Right cardiac atrium (tissue), 5 donors: ENCODE measurements at places on chromosomes 5 and 9. TPM values are rescaled to one million over a fixed set of nuclear protein-coding genes. Genes with fewer than 3 reads are reported as not detected.

FRMD3 gene
- total RNA-seq, result 68.1 TPM

MELK gene
- 1.1 TPM for total RNA-seq

ZNF658 gene
- 13.5 TPM for total RNA-seq

IER5L gene
- 8.7 TPM for total RNA-seq

FBXL7 gene
- 22.2 TPM for total RNA-seq

KIF20A gene
- total RNA-seq, result 0.71 TPM

NRG2 gene
- total RNA-seq, result 1.8 TPM

C5orf52 gene
- not detected for total RNA-seq

PDE6A gene
- 0.11 TPM for total RNA-seq

MAMDC4 gene
- 4.7 TPM for total RNA-seq

TSSK1B gene
- total RNA-seq, result not detected

FABP6 gene
- total RNA-seq, result not detected

GDA gene
- total RNA-seq, result not detected

FER gene
- total RNA-seq, result 19.7 TPM

BAAT gene
- total RNA-seq, result 0.08 TPM

FOXB2 gene
- total RNA-seq, result not detected

SPINK5 gene
- 0.82 TPM for total RNA-seq

IL13 gene
- not detected for total RNA-seq

POU4F3 gene
- total RNA-seq, result not detected

GRCh38 chr9:92961627-92962302 lies 14.4 kb downstream of the FGD3 start:
- no peak for DNase-seq

- DNase-seq, result no peak
These were observed 339.7 kb upstream of the IRX4 start for GRCh38 chr5:2222246-2222992.

GRCh38 chr5:2538169-2538568 lies 213.3 kb downstream of the IRX2 start:
- no peak for DNase-seq

GRCh38 chr5:107517185-107518033 lies 153.3 kb downstream of the EFNA5 start:
- DNase-seq, result no peak

- DNase-seq, result no peak
These were observed 155.2 kb downstream of the MEF2C start for GRCh38 chr5:88727705-88728313.

- DNase-seq, result no peak
These were observed 26.6 kb downstream of the SGTB start for GRCh38 chr5:65695162-65695755.

DNA sequence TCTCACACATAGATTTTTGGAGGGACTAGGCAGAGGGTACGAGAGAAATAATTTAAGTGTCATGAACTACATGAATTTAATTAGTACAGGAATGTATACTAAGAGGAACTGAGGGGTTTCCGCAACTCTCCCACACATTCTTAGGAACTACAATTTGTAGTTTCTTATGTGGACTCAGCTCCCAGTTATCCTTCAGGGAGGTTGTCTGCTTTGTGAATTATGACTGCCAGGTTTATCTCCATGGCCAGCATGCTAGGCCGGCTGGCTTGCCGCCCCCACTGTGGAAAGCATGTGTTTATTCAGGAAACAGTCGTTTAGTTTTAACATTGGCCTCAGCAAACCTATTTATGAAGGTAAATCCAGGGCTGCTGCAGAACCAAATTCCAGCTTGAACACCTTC lies 415.0 kb downstream of the KCTD16 start:
- no peak for DNase-seq

- DNase-seq, result no peak
These were observed 12.7 kb downstream of the RLN1 start for GRCh38 chr9:5326893-5327548.

GRCh38 chr5:55921617-55922016 lies 70.5 kb downstream of the IL31RA start:
- DNase-seq, result no peak

DNA sequence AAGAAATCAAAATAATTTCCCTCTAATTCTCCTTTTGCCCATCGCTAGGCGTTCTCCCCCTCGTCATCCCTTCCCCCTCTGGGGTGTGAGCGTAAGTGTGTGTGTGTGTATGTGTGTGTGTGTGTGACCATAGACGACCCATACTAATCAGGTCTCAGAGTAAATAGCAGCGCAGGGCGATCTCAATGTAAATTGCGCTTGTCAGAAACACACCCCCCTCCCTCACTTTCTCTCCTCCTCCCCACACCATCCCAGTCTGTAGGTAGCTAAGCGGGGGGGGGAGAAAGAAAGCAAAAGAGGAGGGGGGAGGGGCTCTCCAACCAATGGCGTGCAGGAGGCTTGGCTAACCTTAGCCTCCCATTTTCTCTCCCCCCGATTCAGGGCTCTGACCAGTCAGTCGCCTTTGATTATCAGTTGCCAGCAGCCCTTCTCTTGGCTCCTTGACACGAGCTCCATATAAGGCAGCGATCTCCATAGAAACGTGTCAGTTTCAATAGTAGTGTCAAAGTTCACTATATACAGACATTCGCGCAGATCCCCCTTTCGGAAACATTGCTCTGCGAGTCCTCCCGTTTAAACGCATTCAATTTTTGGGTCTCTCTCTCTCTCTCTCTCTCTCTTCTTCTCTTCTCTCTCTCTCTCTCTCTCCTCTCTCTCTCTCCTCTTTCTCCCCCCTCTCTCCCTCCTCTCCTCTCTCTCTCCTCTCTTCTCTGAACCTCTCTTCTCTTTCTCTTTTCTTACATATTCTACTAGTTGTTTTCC lies at the start of gene NR2F1:
Gene NR2F1 (plus strand): TSS at position 546 of the 762 bp plus-strand sequence. CDS start 1,802 bp downstream, outside the sequence.
- DNase-seq, result peak; percentile 82

DNA sequence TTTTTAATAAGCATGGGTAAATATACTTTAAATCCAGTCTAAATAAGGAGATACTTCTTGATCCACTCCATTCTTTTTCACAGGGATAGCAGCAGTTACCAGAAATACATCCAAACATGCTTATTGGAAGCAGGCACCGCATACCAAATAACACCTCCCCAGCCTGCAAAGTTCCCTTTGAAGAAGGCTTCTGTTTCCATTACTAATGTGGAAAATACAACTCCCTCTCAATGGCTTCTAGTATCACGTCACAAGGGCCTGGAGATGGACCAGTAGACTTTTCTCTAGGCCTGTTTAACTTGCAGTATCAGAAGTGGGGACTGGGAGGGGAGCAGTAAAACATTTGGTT lies 20.8 kb downstream of the TMEM245 start:
- DNase-seq, result no peak

DNA sequence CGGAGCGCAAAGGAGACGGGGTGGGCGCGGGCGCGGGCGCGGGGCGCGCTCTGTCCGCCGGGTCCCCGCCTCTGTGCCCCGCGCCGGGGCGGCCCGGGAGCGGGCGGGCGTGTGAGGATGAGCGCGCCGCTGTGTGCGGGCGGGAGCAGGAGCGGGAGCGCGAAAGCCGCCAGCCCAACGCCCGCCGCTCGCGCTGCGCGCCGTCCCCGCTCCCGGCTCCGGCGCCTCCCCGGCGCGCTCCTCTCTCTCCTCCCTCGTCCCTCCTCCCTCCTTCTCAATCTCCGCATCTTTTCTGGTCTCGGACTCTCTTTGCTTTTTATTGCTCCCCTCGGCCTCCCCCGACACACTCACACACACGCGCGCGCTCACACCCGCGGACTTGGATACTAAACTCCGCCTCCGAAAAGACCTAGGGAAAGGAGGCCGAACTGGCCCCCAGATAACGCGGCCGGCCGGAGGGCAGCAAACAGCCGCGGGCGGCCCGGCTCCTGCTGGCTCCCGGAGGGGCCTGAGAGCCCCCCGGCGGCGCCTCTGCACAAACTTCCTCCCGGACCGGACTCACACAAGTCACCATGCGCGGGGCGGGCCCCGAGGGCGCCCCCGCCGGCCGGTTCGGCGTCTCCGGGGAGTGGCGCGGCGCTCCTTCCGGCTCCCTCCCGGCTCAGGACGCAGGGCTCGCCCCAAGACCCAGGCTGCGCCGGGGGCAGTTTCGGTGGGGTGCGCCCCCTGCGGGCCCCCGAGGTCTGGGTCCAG lies at the start of gene FIBCD1:
Gene FIBCD1 (minus strand): TSS at position 596 of the 753 bp plus-strand sequence. CDS start 640 bp downstream, outside the sequence.
- no peak for DNase-seq

DNA sequence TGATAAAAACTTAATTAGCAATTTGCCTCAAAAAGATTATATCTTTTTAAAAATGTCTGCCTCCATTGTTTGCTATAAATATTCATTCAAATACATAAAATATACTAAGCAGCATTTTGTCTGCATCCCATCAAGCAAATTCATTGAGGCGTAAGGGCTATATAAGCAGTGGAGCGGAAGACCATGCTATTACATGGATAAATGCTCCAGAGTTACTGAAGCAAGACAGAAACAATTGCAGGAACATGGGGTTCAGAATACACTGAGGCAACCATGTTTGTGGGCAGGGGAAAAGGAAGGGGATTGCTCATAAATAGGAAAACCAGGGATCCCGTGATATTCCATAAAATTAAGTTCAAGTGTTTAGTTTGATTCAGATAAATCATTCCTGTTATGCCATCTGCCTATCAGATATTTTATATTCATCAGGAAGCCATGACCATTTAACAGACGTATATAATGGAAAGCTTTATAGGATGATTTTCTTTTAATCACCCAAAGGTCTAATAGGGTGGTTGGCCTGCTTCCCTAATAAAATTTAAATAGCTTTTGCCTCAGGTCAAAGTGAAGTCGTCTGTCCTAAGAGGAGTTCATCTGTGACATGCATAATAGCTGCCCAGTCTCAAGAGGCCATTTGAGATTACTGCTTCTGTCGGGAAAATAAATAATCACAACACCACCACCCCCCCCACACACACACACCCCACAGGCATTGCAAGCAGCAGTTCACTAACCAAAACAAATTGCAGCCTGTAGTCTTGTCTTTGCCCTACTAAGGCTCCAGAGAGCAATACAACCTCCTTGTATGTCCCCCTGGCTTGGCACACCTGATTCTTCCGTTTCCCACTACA lies 105.2 kb downstream of the RASEF start:
- DNase-seq, result no peak

DNA sequence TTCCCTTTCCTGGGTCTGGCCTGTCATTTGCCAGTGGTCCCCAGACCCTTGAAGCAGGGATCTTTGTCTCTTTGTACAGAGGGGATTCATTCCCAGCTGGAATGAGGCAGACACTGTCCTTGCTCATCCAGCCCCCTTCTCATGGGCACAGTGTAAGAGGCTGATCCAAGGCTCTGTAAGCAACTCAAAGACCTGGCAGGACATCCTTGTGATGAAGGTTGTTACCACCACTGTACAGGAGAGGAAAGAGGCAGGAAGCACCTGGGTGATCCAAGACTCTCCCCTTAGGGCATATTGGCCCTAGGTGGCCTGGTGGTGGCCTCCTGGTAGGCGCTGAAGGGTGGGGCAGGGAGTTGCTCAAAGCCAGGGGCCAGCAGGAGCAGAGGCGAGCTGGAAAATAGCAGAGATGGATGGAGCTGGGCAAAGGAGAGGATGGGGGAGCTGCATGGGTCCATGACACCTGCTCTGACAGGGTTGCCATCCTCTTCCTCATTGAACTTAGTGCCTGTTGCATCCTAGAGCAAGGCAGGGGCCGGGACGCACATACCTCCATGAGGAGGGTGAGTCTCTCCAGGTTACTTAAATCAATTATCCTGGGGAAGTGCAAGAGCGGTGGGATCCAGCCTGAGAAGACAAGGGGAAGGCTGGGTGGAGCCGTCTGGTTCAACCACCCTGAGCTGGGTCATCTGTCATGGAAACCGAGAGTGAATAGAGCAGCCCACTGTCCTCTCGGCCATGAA lies 9.8 kb upstream of the GADD45G start:
- no peak for DNase-seq

- no peak for DNase-seq
These were observed 22.0 kb downstream of the FREM1 start for GRCh38 chr9:14888272-14888671.

DNA sequence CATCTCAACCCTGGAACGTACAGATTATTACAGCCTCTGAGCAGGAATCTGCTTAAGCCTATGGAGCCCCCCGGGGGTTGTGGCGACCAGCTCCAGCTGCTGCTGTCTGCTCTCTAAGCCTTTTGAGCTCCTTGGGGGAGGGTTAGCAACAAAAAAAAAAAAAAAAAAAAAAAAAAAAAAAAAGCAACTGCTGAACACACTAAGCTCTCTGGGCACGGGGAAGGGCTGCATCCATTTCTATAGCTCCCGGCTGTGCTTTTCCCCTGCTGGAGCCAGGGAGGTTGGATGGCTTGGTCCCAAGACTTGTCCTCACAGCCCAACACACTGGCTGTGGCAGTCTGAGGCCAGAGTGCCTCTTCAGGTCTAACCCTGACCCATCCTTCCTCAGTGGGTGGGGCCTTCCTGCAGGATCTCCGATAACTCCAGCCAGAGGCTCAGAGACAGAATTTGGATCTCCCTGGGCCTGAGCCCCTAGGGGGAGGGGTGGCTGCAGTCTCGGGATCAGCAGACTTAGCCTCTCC lies 82.1 kb downstream of the FBN2 start:
- no peak for DNase-seq

GRCh38 chr5:130710596-130710995 lies 454.5 kb downstream of the HINT1 start:
- DNase-seq, result no peak

DNA sequence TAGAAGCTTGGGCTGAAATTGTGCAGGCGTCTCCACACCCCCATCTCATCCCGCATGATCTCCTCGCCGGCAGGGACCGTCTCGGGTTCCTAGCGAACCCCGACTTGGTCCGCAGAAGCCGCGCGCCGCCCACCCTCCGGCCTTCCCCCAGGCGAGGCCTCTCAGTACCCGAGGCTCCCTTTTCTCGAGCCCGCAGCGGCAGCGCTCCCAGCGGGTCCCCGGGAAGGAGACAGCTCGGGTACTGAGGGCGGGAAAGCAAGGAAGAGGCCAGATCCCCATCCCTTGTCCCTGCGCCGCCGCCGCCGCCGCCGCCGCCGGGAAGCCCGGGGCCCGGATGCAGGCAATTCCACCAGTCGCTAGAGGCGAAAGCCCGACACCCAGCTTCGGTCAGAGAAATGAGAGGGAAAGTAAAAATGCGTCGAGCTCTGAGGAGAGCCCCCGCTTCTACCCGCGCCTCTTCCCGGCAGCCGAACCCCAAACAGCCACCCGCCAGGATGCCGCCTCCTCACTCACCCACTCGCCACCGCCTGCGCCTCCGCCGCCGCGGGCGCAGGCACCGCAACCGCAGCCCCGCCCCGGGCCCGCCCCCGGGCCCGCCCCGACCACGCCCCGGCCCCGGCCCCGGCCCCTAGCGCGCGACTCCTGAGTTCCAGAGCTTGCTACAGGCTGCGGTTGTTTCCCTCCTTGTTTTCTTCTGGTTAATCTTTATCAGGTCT lies at the start of gene C9orf72:
Gene C9orf72 (minus strand): TSS at position 564 of the 716 bp plus-strand sequence. CDS start 6,361 bp downstream, outside the sequence.
- DNase-seq, result peak; percentile 90

DNA sequence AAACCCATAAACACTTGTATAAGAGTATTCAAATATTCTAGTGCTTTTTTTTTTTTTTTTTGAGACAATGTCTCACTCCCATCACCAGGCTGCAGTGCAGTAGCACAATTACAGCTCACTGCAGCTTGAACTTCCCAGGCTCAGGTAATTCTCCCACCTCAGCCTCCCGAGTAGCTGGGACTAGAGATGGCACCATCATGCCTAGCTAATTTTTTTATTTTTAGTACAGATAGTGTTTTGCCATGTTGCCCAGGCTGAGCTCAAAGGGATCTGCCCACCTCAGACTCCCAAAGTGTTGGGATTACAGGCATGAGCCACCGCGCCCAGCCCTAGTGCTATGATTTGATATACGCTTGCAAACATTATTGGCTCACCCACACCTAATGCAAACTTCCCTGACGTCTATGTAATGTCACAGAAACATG lies 11.8 kb downstream of the IL6ST start:
- DNase-seq, result no peak

- DNase-seq, result no peak
These were observed 34.1 kb downstream of the LMX1B start for GRCh38 chr9:126647585-126648411.
